ENCODE measurements at places on chromosomes 12 and 14.

GRCh38 chr14:74243051-74243450, 3.8 kb downstream of the VSX2 start:
- DNase-seq: no peak

GRCh38 chr14:51487848-51488247, 163.9 kb upstream of the FRMD6 start:
- no peak for DNase-seq

DNA sequence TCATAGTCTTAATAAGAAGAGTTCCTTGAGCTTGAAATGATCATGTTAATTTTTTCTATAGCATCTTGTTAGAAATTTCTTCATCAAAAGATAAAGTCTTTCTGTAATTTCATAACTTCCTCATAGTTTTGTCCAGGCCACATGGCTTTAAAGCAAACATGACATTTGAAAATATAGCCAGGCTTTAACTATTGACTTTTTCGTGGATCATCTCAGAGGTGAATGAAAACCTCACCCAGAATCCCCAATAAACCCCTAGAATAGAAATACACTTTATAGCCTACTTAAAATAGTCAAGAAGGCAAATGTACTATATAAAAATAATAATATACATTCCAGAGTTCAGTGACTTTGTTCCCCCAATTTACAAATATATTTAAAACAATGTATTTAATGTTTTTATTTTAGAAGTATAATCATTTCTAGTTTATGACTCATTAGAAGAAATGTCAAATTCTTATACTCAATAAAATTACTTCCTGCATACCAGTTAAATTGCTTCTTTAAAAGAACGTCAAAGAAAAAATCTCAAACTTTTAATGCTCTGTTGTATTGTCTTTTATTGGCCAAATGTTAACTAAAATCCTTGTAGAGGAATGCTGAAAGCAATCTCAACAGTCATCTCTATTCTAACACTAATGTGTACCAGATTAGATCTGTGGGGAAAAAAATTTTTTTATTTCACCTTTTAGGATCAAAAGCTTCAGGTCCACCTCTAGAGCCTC, 21.6 kb downstream of the EXOC5 start:
- no peak for DNase-seq

- DNase-seq: no peak
Observed at GRCh38 chr12:109504068-109504467, 26.6 kb downstream of the UBE3B start.

DNA sequence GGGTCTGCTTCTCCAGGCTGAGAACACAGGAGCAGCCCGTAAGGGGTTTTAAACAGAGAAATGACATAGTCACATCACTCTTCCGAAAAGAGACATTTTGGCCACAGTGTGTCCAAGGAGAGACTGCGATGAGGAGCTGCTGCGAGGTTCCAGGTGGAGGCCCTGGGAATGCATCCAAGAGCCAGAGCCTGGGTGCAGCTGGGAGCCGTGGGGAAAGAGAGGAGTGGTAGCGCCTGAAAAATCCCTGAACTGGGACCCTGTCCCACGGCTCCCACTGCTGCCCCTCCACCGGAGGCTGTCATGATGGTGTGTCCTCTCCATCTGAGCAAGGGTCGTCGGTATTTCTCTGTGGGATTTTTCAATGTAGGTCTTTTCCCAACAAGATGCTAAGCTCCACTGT, 146.9 kb downstream of the BCL11B start:
- no peak for DNase-seq

DNA sequence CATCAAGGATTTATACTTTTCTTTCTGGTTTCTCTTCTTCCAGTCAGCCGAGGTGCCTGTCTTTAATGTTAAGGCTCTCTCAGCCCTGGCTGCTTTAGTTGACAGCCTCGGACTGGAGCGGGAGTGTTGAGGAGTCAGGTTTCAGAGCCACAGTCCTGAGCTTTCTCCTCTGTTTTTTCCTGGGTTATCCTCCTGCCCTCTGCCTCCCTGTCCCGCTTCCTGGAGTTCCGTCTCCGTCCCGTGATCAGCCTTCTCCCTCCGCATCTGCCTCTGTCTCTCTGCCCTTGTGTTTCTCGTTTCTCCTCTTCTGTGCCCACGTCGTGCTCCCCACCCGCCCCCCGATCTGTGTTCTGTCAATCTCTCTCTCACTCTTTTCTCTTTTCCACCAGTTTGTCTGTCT, 33.0 kb downstream of the IQSEC3 start:
- no peak for DNase-seq

DNA sequence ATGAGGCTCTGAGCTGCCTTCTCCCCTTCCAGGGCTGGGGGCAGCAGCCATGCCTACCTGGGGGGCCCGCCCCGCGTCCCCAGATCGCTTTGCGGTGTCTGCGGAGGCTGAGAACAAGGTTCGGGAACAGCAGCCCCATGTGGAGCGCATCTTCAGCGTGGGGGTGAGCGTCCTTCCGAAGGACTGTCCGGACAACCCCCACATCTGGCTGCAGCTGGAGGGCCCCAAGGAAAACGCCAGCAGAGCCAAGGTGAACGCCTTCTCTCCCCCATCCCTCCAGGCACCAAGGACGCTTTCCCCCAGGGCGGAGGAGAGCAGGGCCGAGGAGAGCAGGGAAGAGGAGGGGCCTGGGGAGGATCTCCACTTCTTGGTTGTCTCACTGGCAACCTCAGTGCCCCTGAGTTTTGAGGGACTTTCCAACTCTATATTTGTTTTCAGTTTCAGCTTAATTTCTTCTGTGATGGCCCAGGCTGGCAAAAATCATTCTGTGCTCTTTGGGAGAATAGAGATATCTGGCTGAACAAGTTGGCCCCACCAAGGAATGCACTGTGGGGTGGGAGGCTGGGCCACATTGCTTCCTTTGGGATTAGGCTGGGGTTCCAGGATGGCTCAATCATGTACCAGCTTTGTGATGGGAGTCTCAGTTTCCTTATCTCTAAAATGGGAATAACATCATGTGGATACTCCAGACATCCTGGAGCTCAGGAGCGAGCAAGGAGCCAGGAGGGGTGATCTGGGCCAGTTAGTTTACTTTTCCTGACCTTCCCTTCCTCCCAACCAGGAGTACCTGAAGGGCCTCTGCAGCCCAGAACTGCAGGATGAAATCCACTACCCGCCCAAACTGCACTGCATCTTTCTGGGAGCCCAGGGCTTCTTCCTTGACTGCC, 1.2 kb downstream of the KHNYN start:
- no peak for DNase-seq

DNA sequence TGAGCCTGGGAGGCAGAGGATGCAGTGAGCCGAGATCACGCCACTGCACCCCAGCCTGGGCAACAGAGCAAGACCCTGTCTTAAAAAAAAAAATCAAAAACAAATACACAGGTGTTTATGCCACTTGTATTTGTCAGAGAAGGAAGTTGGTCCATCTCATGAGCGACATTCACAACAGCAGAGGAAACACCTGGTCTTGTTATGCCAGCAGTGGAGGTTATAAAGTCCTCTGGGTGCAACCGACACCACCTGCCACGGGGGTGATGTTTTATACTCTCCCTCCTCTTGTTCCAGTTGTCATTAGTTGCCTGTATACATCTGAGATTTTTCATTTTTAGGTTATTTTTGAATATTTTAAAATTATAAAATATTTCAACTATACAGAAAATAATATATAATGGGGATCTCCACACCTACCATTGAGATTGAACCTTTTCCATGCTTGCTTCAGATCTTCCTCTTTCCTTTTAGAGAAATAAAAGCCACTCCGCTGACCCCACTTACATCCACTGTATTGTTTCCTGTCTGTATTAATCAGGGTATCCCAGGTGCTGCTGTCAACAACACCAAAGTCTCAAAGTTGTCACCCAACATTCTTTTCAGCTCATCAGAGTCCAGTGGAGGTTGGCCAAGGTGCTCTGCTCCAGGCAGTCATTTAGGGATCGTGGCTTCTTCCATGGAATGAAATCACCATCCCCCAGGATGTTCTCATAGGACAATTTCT, 65.1 kb downstream of the RNFT2 start:
- no peak for DNase-seq

- no peak for DNase-seq
Observed at GRCh38 chr12:123106640-123107359, 44.1 kb downstream of the PITPNM2 start.

DNA sequence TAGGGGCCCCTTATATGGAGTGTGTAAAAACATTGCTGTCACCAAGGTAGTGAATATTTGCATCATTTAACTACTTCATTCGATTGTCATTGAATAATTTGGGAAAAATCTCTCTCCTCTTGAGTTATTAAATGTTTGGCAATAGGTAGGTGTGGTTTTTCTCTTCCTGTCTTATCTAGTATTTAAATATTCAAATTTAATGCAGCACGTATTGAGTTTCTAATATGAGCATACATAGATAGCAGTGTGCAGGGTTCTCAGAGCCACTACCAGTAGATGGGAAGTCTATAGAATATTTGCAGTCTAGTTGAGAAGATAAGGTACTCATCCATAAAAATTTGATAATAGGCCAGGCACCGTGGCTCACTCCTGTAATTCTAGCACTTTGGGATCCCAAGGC, 16.7 kb downstream of the PALS1 start:
- DNase-seq: no peak

DNA sequence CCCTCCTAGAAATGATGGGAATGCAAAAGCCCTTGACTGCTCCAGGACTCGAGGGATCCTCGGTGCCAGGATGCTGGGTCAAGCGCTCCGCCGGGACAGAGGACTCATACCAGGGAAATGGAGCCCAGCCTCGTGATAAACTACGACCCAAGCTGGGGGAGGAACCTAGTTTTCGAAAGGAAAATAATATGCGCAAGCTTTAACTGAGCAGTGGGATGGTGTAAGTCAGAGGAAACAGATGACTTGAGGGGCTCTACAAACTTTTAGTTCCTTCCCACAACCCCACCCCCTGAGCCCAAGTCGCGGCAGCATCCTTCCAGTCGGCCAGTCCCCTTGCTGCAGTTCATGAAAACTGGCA, 654 bp upstream of the SUPT16H start:
- no peak for DNase-seq

DNA sequence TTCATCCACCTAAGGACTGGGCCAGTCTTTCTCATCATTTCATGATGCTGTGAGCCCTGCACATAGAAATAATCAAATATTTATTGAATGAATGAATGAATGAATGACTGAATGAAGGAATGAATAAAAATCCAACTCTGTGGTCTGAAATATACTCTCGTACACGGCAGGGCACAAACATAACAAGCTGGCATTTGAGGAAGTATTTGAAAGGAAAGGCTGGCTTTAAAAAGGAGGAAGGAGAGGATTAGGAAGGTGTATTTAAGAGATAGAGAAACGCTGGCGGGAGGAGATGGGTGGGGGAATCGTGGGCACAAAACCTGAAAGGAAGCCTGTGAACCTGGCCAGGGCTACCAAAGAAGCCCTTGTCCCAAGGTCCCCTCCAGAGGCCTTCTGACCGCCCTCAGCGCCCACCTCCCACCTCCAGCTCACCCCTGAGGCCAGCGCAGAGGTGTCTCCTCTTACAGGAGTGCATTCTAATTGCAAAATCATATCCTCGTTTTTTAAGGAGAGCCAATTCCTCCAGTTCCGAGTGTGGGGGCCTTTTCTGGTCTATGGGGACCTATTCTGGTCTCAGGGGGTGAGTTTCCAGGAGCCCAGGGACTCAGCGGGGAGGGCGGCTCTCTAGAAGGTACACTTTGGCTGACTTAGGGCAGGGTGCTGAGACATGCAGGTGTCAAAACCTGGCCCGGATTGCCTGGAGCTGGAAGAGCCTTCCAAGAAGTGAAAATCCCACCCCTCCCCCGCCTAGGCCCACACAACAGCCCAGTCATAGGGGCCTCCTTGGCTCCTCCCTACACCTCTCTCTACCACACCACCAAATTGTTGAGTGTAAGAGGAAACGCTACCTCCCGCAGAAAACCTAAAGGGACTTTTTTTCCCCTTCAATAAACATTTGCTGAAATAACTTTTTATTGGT, 8.7 kb upstream of the JDP2 start:
- no peak for DNase-seq

DNA sequence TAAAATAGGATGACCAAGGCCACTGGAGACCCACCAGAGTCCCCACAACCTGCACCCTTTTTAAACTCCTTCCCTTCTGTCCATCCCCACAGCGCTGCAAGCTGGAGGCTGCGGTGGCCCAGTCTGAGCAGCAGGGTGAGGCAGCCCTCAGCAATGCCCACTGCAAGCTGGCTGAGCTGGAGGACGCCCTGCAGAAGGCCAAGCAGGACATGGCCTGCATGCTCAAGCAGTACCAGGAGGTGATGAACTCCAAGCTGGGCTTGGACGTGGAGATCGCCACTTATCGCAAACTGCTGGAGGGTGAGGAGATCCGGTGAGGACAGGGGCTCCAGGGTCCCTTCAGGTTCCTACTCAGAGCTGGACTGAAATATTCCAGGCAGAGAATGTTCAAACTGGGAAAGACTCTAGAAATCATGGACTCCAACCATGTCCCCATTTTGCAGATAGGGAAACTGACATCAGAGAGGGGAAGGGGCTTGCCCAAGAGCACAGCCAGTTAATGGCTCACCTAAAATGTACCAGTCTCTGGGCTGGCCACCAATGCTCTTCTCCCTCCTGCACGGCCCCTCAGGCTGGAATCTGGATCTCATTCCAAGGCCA, 17.2 kb downstream of the KRT85 start:
- no peak for DNase-seq

GRCh38 chr12:11767798-11768197, 118.3 kb downstream of the ETV6 start:
- no peak for DNase-seq

DNA sequence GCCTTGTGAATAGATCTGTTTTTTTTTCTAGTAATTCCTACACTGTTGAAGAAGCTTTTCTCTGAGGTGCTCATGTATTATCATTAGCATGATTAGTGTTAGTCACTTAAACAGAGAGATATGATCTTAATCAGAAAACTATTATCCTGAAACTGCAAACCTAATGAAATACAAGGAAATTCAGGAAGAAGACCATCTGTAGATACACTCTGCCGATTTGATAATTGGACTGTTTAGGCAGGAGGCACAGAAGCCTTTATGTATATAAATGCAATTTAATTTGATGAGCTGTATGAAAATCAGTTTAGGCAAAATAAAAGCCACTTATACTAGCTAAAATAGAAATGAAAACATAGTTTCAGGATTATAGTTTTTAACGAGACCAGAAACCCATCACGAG, 23.3 kb downstream of the PDZRN4 start:
- no peak for DNase-seq

DNA sequence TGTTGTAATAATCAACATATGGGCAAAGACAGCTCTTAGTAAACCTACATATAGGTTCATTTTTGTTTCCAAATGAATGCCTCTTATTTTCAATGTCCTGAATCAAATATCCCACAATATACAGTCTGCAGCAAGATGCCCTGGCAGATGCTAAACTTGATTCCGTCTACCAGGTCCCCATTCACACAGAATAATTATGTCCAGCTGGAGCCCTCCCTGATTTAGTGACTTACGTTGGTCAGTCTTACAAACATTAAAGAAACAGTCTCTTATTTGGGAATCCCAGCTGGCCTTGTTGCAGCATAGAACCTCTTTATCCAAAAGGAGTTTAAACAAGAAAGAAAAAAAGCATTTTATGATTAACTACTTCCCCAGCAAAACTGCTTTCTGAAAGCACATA, 82.7 kb upstream of the BMP4 start:
- no peak for DNase-seq

- DNase-seq: no peak
Observed at GRCh38 chr14:54202288-54202687, 194.5 kb upstream of the CDKN3 start.
